ENCODE measurements at places on chromosomes 7 and 10. TPM values are rescaled to one million over a fixed set of nuclear protein-coding genes. Genes with fewer than 3 reads are reported as not detected.

DNA sequence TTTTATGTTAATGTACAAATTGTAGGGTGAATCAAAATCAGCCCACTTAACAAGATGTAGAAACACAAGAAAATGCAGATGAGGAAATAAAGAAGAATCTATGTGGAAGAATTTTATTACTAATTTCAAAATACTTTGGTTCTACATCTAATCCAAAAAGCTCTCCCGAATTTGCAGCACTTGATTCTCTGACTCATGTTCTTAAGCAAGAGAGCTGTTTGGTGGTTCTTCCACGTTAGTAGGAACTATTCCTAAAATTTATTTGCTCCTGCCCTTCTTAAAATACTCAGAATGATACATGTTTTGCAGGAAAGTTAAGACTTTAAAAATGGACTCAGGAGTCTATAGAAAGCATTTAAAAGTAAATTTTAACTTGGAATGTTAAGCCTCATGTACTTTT lies 91.8 kb downstream of the ZMYND11 start:
- H3K4me1 ChIP-seq: no peaks in the 10 kb centered on the region
- no peak for DNase-seq
- H3K4me3 ChIP-seq: no peak overlapping the region
- H3K27ac ChIP-seq: no peak overlapping the region

DNA sequence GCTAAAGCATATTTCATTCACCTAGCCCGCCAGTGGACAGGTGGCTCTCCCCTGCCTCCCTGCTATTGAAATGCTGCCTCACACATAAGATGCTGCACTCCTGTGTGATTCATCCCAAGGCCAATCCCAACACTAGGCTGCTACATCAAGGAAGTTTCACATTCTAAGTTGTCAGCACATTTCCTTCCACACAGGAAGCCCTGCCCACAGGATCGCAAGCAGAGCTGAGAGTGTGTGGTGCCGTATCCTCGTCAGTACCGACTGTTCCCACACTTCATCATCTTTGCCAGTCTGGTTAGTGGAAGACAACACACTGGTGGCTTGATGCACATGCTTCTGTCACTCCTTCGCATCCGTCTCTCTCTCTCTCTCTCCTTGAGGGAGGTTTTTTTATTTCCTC lies 194.3 kb upstream of the PPP2R2D start:
- H3K4me3 ChIP-seq: no peak overlapping the region
- peaks cover 26% of the 10 kb centered on the region for H3K27me3 ChIP-seq
- no peak overlapping the region for H3K27ac ChIP-seq
- peak; percentile 62 for DNase-seq
- no peaks in the 10 kb centered on the region for H3K4me1 ChIP-seq

DNA sequence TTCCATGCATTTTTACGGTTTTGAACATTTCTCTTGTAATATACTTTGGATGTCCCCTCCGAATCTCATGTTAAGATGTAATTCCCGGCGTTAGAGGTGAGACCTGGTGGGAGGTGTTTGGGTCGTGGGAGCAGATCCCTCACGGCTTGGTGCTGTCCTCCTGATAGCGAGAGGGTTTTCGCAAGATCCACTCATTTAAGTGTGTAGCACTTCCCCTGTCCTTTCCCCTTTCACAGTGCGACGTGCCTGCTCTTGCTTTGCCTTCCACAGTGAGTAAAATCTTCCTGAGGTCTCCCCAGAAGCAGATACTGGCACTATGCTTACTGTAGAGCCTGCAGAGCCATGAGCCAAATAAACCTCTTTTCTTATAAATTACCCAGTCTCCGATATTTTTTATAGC lies 6.6 kb downstream of the GPR141 start:
- H3K27me3 ChIP-seq: peaks cover 15% of the 10 kb centered on the region
- H3K36me3 ChIP-seq: no peaks in the 10 kb centered on the region
- DNase-seq: no peak
- H3K4me3 ChIP-seq: peak overlapping the region; percentile 17

- no peaks in the 10 kb centered on the region for H3K36me3 ChIP-seq
- DNase-seq: peak; percentile 68
- no peak overlapping the region for H3K27ac ChIP-seq
- H3K27me3 ChIP-seq: peaks cover 36% of the 10 kb centered on the region
- H3K4me3 ChIP-seq: no peak overlapping the region
These were observed 42.0 kb downstream of the PAPOLB start for GRCh38 chr7:4819560-4820404.

The COG5 gene
- total RNA-seq: 83.5 TPM

Measured in spleen (tissue), 13 donors.